ENCODE measurements at places on chromosomes 1 and 21.
A peak's percentile ranks its signal among the peaks of the same experiment; 100 is the strongest.

DNA sequence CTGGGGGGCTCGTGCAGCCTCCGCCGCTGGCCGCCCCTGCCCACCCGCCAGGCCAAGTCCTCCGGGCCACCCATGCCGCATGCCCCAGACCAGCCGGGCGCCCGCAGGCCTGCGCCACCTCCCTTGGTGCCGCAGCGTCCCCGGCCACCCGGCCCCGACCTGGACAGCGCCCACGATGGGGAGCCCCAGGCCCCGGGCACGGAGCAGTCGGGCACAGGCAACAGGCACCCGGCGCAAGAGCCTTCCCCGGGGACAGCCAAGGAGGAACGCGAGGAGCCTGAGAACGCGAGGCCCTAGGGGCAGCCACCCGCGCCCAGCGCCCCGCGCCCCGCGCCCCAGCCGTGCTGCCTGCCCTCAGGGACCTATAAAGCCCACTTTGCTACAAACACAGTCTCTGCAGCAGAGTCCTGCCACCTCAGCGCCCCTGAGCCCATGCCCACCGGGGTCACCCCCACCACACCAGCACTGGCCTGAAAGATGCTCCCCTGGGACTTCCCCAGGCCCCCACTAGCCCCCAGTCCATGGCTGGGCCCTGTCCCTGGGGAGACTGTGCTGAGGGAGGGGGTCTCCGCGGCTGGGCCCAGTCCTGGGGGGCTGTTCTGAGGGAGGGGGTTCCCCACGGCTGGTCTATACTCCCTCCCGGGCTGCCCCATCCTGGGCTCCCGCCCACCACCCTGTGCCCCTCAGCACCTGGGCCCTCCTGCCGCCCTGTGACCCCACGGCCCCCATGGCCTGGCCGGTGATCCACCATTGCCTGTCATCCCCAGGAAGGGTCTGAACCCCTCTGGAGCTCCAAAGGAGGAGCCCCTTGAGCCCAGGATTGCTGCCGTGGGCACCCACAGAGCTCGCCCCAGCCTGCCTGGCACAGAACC lies 8.6 kb downstream of the TNFRSF18 start:
- DNase-seq: no peak

GRCh38 chr1:165697491-165697880 lies 876 bp downstream of the ALDH9A1 start:
- DNase-seq: no peak

- no peak for DNase-seq
Measured at GRCh38 chr1:30106125-30106524, 617.3 kb downstream of the MATN1 start.

- peak; percentile 89 for DNase-seq
Measured at GRCh38 chr1:91885716-91886506, at the start of gene TGFBR3. TSS of gene TGFBR3 (minus strand) at chr1:91886151. CDS start at chr1:91861531, 24,620 bp downstream.

GRCh38 chr1:186014370-186015037 lies 280.3 kb downstream of the HMCN1 start:
- no peak for DNase-seq

GRCh38 chr1:8078176-8078671 lies 52.1 kb upstream of the ERRFI1 start:
- peak; percentile 74 for DNase-seq

- no peak for DNase-seq
Measured at GRCh38 chr1:150224983-150225382, 10.9 kb downstream of the ANP32E start.

DNA sequence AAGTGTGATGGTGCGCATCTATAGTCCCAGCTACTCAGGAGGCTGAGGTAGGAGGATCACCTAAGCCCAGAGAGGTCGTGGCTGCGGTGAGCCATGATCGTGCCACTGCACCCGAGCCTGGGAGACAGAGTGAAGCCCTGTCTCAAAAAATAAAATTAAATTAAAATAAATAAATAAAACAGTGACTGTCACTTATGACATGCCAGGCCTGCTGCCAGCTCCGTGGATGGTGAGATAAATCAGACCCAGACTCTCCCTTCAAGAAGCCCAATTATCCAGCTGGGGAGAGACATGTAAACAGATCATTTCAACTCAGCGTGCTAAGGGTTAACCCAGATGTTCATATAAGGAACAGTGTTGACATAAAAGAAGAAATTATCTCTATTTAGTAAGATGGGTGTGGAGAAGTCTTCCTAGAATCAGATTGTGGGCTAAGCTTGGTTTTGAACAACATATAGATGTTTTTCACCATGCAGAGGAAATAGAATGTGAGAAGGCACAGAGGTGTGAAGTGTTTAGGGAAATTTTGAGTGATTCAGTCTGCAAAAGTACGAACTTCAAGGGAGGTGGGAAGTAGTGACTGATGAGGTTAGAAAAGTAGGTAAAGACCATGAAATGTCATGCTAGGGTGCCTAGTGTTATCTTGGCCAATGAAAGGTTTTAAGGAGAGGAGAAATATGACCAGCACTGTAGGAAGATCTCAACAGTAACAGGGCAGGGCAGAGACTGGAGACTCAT lies 18.3 kb downstream of the YARS1 start:
- peak; percentile 40 for DNase-seq

GRCh38 chr1:4851385-4852065 lies 197.1 kb downstream of the AJAP1 start:
- peak; percentile 5 for DNase-seq

DNA sequence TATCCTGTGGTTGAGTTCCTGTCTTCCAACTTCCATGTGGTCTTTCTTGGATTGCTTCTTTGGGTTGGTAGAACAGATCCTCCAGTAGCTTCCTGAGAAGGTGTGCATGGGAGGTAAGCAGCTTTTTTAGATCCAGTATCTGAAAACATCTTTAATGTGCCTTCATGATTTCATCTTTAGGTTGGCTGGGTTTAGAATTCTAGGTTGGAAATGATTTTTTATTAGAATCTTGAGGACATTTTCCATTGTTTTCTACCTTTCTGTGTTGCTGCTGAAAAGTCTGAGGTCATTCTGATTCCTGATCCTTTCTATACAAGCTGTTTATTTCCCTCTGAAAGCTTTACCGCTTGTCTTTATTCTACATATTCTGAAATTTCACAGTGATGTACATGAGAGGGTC lies 94.8 kb downstream of the PEX14 start:
- DNase-seq: no peak

DNA sequence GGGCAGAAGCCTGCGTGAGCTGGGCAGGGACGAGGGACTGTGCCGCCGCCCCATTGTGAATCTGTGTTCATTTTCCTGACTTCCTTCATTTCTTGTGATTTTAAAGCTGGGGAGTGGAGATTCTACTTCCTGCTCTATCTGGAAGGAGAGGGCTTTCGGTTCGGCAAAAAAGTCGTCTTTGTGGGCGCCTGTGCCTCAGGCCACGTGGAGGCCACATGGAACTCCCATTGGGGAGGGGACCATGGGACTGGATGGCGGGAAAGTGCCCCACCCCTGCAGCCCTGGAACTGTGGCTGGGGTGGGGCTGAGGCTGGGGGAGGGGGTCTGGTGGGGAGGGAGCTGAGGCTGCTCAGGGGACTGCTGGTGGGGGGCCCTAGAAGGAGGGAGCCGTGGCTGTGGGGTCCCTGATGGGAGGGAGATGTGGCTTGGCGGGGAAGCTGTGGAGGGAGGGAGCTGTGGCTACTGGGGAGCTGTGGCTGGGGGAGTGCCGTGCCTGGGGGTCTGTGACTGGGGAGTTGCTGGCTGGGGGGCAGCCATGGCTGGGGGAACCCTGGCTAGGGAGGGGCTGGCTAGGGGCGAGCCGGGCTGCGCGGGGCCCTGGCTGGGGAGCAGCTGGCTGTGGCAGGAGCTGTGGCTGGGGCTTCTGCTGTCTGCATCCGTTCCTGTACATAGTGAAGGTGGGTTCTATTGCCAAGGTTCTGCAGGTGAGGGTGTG lies 31.5 kb downstream of the COL18A1 start:
- DNase-seq: no peak

DNA sequence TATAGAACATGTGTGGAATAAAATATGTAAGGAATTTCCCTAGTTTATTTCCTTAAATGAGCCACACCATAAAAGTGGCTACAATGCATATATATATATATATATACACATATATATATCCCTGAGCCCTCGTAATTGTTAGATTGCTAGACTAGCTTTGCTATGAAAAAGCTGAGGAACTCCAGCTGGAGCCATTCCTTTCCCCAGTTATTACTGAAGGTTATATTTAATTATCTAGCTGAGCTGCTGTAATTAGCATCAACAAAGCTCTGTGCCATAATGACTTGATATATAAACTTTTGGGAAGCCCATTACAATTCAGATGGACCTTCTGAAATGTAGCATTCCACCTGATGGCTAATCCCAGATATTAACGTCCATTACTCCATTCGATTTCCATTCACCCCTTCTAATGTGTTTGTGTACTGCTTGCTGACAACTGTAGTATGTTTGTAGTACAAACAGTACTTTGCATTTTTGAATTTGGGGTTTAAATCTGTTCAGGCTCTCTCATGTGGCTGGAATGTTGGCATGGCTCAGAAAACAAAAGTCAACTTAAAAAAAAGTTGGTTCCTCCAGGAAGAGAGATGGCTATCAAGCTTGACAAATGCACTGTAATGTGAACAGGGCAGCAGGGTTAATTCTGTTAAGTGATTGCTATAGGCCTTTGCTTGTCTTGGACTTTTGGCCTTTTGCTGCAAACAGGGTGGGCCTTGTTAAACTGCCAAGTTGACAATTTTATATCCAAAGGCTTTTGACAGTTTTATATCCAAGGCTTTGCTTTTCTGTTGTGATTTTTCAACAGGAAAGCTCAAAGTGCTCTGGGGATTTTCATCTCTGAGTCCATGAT lies 170.0 kb downstream of the LTN1 start:
- no peak for DNase-seq

DNA sequence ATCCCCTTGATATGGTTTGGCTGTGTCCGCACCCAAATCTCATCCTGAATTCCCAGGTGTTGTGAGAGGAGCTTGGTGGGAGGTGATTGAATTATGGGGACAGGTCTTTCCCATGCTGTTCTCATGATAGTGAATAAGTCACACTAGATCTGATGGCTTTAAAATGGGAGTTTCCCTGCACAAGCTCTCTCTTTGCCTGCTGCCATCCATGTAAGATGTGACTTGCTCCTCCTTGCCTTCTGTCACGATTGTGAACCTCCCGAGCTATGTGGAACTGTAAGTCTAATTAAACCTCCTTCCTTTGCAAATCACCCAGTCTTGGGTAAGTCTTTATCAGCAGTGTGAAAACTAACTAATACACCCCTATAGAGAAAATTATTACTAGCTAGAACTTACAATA lies 959.5 kb upstream of the ADGRL2 start:
- no peak for DNase-seq

DNA sequence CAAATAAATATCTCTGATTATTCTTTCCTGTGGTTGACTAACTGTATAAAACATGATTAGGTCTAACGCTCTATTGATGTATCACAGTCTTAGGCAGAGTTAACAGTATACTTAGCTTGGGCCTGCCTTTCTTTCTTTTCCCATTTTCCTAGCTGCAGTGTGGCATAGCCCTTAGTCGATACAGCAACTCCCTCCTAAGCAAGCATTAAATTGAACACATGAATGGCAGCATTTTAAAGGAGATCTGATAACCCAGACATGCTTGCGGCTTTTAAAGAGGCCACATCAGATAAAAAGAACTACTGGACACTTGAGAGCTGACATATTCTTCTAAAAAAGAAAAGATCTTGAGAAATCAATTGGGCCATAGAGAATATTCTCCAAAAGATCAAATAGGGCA lies 312.0 kb upstream of the TMPRSS15 start:
- DNase-seq: no peak

GRCh38 chr1:89195476-89195875 lies 3.3 kb downstream of the GBP4 start:
- no peak for DNase-seq

DNA sequence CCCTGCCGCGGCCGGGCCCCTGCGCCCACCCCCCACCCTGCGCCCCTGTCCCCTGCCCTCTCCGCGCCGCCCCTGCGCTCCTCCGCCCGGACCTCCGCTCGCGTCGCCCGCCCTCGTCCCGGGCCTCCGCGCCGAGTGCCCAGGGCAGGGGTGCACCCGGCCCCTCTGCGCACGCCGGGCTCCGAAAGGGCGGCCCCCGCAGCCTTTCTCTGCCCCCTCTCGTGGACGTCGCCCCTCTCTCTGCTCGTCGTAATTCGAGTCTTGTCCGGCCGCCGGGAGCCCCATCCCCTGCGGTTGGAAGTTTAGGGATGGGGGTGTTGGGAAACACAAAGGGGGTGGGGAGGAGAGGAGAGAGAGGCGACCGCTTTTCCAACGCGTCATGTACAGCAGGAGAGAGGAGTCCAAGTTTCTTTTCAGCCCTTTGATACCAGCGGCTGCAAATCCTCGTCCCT lies 407 bp downstream of the GALNT2 start:
- peak; percentile 31 for DNase-seq

GRCh38 chr1:28359592-28360239 lies 9.8 kb upstream of the PHACTR4 start:
- peak; percentile 51 for DNase-seq

DNA sequence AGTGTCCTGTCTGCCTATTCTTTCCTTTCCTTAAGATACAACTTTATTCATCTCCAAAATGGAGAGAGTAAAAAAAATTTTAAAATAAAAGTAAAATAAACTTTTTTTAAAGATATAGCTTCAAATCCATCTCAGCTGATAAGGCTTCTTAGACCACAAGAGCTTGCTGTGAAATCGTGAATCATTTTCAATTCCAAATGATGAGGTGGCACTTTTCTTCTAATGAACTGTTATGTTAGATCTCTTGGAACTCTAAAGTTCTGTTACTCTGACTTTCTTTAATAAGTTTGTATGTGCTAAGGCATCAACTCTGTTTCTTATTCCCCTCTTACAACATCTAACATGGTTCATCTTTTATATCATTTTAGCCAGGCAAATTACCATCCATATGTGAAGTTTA lies 4.5 kb downstream of the SH3GLB1 start:
- DNase-seq: no peak

GRCh38 chr1:67869233-67869632 lies 36.0 kb upstream of the GNG12 start:
- no peak for DNase-seq

- DNase-seq: no peak
Measured at GRCh38 chr1:67496329-67496728, 66.1 kb upstream of the SERBP1 start.

DNA sequence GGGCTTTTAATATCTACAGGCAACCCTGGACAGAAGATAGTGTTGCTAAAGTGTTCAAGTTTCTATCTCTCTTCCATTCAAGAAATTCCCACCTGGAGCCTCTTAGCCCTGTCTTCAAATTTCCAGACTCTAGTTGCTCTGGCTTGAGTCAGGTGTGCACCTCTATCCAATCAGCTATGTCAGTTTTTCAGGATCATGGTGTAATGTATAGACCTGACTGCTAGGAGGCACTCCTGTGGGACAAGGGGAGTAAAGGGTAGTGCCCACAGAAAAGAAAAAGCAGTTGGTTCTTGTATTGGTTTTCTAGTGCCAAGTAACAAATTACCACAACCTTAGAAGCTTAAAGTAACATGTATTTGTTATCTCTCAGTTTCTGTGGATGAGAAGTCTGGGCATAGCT lies 6.2 kb upstream of the ZRANB2 start:
- DNase-seq: no peak

DNA sequence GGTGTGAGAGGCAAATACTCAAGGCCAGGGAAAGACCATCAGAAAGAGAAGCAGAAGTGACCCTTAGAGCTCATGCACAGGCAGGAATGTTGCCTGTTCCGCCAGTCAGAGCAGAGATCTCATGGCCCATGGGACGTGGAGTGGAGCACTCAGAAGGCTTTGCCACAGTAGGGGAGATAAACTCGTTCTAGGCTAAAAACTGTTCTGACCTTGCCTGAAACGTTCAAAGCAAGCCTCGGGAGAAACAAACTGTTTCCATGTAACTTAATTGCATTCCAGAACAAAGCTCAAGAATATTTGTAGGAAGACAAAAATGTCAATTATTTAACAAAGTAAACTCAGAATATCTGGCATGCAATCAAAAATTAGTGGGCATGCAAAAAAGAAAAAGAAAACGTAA lies 20.7 kb upstream of the SLC19A1 start:
- DNase-seq: no peak
